ENCODE measurements at places on chromosomes 6 and 20.

- DNase-seq = peak; percentile 69
Observed at GRCh38 chr6:111534231-111534751, 51.3 kb upstream of the REV3L start.

- no peak for DNase-seq
Observed at GRCh38 chr6:116330511-116330910, 40.2 kb upstream of the DSE start.

- DNase-seq = no peak
Observed at GRCh38 chr6:127952831-127953230, 52.0 kb upstream of the THEMIS start.

DNA sequence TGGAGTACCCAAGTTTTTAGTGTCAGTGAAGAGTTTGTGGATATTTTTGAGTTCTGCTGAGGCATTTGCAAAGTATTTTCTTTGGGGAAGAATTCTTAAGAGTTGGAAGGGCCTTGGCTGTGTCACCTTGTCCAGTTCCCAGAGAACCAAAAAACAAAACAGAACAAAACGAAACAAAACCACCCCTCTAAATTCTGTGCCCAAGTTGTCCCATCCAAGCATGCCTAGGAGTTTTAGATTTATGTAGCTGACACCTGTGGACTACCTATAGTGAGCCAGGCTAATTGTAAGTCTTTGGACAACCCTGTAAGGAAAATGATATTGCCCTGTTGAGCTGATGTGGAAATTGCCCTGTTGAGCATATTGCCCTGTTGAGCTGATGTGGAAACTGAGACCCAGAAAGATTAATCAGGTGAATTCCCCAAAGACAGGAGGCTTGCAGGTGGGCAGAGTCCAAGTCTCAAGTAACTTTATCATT lies 1.0 kb upstream of the ECI2 start:
- no peak for DNase-seq

DNA sequence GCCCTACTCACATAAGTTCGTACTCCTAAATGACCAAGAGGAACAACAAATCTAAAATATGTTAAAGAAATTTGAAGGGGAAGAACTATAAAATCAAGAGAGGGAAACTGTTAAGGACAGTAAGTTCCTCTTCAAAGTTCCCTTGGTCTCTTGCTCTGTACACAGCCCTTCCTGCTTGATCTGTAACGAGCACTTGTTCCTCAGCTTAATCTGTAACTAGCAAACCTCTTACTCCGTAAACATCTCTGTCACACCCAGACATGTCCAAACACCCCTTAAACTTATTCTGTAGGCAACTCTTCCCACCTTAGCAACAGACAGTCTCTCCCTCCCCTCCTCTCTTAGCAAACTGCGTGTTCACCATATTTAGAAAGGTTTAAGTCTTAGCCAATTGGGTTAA lies 29.9 kb downstream of the PLN start:
- no peak for DNase-seq

- DNase-seq = peak; percentile 16
Observed at GRCh38 chr6:108115598-108116058, 41.1 kb upstream of the OSTM1 start.

DNA sequence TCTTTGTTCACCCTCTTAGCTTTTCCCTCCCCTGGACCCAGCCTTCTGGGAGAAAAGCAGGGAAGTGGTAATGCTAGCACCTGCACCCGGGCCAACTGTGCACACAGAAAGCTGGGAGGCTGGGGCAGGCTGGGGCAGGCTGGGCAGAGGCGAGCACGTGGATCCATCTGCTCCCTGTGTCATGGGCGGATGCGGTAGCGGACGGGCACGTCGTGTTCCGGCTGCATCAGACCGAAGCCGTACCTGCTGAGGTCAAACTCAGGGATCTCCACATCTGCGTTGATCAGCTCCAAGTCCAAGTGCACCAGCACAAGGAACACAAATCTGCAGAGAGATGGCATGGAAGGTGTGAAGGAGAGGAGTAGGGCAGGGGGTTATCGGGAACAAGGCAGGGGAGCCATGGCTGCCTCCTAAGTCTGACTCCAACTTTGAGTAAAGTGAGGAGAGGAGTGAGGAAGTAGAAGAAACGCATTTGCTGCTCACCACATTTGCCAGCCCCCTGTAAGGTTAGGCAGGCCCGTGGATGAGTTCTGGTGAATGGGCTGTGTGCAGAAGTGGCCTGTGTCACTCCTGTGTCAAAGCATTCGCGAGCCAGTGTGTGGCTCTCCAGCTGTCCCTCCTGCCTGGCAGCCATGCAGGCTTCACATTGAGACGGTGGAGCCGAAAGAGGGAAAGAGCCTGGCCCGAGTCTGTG lies 25.4 kb upstream of the KCNB1 start:
- DNase-seq = no peak

- no peak for DNase-seq
Observed at GRCh38 chr6:41713650-41714291, 21.6 kb downstream of the TFEB start.

GRCh38 chr6:470051-470900 lies 78.7 kb downstream of the IRF4 start:
- no peak for DNase-seq

DNA sequence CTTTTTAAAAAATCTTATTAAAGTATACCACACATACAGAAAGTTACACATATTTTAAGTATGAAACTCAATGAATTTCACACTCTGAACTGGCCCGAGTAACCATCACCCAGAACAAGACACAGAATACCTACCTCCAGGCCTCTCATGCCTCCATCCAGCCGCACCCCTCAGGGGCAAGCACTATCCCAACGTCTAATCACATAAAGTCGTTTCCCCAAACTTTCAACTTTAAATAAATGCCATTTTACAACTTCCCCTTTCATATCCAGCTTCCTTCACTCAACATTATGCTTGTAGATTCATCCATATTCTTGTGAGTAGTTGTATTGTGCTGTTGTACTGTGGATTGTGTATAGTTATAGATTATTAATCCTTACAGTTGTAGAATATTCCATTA lies 539.1 kb downstream of the CD83 start:
- no peak for DNase-seq

GRCh38 chr6:22546236-22546635 lies 23.1 kb upstream of the HDGFL1 start:
- no peak for DNase-seq

GRCh38 chr6:150723857-150724256 lies 124.2 kb downstream of the PLEKHG1 start:
- no peak for DNase-seq

DNA sequence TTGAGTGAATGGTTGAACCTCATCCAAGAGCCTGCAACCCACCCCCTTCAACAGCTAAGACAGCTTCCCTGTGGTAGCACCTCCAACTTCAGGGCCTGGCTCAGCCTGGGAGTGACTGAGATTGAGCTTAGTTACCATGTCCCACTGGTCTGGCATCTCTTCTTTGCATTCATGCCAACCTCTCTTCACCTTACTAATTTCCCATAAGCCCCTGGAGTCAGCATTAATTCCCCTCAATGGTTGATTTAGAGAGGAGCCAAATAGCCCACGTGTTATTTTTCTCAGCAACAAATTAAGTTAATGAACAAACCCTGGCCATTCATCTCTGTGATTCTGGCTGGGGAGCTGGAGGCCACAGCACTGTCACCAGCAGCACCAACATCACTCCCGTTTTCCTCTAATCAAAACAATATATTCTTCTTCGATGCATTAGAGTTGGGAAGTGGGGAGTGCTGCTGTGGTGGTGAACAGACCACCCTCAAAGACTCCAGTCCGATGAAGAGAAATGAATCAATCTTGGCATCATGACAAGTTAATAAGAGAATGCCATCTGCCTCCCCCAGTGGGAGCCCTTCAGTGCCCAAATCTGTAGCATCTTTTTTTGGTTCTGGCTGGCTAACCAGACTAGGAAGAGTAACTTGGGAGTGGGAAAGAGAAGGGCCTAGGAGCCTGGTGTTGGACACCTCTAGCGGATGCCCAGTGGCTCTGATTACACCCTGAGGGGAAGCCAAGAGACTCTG lies 316.9 kb upstream of the RNF24 start:
- no peak for DNase-seq

- DNase-seq = no peak
Observed at GRCh38 chr6:156868385-156868784, 91.2 kb downstream of the ARID1B start.

DNA sequence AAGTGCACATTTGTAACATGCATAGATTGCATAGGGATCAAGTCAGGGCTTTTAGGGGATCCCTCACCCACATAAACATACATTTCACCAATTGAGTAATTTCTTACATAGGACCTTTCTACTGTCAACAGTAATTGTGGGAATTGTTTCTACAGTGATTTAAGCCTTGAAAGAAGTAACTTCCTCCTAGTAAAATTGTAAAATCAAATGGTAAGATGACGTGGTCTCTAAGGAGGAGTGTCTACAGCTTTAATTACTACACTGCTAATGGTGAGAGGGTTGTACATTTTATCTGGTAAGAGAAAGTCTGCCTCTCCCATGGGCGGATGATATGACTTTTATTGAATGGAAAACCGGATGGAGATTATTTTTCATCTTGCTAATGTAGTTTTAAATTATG lies 98.0 kb downstream of the RPP40 start:
- no peak for DNase-seq

DNA sequence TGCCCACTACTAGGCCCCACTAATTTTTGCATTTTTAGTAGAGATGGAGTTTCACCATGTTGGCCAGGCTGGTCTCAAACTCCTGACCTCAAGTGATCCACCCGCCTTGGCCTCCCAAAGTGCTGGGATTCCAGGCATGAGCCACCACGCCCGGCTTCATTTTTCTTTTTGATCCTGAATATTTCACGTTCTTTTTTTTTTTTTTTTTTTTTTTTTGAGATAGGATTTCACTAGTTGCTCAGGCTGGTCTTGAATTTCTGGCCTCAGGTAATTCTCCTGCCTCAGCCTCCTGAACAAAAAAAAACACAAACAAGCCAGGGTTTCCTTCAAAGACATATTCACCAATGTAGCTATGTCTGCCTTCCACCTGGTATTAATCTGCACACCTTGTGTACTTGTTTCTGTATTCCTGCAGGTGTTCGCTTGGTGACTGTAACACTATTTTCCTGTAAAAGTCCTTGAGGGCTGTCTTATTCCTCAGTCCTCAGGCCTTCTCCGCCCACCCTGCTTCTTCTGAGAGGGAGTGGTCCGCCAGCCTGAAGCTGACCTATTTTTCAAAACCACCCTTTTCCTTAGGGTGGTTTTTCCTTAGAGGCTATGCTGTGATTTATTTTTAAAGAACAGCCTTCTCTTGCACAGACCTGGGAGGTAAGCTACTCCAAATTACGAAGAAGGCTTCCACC lies 36.1 kb upstream of the PNRC1 start:
- DNase-seq = no peak

- no peak for DNase-seq
Observed at GRCh38 chr20:36645998-36646397, at the start of gene SLA2. SLA2 (minus strand) TSS chr20:36646196; CDS start chr20:36641335, 4,861 bp downstream.

- DNase-seq = no peak
Observed at GRCh38 chr6:151118461-151119123, 121.2 kb upstream of the AKAP12 start.

DNA sequence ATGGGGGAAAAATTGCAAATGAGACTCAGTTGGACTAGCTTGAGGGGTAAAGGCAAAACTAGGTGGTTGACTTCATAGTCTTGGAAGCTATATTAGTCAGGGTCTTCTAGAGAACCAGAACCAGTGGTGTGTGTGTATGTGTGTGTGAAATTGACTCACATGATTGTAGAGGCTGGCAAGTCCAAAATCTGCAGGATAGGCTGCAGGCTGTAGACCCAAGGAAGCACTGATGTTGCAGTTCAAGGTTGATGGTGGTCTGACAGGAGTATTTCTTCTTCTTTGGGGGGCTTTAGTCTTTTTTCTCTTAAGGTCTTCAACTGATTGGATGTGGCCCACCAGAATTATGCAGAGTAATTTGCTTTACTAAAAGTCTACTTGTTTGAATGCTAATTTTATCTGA lies 217.4 kb downstream of the MANEA start:
- DNase-seq = no peak

DNA sequence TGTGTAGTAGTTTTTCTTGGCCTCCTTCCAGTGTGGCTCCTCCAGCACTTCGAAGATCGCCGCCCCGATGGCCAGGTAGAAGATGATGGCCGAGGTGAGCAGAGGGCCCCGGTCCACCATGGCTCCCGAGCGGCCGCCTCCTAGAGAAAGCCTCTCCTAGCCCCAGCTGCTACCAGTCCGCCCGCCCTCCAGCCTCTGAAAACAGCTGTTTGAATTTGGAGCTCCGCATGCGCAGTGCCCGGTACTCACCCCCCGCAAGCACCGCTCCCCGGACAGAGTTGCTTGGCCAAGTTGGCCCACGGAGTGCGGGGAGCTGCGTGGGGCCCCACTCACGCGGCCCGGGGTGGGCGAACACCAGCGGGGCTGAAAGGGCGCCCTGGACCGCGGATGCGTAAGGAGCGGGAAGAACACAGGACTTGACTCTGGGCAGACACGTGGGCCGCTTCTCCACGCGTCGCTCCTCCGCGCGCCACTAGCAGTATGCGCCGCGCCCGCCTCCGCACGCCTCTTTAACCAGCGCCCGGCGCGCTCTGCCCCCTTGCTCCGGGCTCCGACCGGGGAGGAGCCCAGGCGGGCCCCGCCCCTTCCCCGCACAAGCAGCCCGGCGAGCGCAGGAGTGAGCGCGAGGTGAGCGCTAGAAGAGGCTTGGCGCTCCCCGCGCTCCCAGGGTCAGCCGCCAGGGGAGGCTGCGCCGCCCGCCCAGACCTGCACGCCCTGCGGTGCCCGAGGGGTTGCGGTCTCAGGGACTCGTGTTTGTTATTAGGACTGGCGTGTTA lies at the start of gene KCNK5:
Gene KCNK5, minus strand, starts transcription at position 484 of the 776 bp plus-strand sequence. Its CDS starts 364 bp downstream, at position 120.
- DNase-seq = peak; percentile 27

DNA sequence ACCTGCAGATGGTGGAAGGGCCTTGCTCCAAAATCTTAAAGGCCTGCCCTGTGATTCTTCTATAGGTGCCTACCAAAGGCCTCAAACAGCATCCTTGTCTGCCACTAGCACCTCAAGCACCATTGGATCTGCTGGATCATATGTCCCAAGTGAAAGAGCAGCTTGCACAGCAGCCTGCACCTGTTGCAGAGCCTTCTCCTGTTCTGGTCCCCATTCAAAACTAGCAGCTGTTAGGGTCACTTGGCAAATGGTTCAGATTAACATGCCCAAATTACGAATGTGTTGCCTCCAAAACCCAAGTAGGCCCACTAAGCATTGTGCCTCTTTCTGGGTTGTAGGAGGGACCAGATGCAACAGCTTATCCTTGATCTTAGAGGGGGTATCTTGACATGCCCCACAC lies 99.6 kb upstream of the F13A1 start:
- DNase-seq = no peak

- DNase-seq = no peak
Observed at GRCh38 chr20:51318058-51318949, 224.2 kb downstream of the NFATC2 start.

DNA sequence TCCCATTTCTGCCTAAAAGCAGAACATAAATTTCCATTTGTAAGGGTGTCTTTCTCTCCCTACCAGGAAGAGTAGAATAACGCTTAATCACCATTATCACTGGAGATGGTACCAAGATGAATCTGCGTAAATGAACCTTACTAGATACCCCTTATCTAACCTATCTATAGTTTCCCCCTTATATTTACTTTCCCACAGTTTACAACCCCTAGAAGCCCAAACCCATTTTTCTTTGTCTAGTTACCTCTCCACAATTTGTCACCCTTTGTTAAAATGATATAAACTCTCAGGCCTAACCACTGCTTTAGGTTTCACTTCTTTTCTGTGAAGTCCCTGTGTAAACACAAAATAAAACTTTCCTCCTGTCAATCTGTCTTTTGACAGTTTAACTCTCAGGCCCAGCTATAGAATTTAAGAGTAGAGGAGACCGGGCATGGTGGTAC lies 45.5 kb downstream of the PCNA start:
- no peak for DNase-seq

Measured in globus pallidus (tissue), 1 donor.